ENCODE measurements at places on chromosomes 2 and 18.

GRCh38 chr18:79850731-79851130 lies 53.0 kb downstream of the KCNG2 start:
- no peak for DNase-seq

- DNase-seq, result no peak
These were observed 268.9 kb upstream of the SMIM21 start for GRCh38 chr18:75696391-75696790.

DNA sequence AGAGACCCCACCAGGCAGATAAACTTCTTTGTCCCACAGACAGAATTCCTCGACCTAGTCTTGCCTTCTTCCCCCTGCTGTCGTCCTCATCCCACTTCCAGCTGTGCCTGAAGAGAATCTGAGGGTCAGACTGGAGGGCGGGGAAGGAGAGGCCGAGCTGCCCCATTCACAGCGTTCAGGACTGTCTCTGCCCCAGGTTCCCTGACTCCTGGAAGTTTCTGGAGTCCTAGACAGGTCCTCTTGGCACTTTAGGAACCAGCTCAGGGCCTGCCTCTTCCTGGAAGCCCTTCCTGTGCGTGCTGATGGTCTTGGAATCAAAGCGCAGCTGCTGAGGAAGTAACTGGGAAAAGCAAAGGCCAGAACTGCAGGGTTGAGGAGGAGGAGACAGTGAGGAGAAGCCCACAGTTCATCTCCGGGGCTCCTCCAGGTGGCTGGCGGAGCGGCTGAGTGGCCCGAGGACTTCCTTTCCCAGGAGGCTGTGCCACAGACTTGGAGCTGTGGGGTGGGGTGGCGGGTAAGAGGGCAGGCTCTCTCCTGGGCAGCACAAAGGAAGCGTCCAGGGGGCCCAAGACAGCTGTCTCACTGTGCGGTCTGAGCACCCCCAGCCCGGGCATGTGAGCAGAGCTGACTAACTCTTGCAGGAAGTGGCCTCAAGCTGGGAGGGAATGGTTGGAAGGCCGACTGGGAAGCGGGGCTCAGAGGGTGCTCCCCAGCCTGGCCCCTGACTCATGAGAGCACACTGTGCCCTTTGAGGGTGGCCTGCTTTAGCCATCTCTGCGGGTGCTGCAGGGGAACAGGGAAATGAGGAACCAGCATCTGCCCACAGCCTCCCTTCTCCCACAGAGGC lies 39.5 kb downstream of the SDC1 start:
- no peak for DNase-seq

DNA sequence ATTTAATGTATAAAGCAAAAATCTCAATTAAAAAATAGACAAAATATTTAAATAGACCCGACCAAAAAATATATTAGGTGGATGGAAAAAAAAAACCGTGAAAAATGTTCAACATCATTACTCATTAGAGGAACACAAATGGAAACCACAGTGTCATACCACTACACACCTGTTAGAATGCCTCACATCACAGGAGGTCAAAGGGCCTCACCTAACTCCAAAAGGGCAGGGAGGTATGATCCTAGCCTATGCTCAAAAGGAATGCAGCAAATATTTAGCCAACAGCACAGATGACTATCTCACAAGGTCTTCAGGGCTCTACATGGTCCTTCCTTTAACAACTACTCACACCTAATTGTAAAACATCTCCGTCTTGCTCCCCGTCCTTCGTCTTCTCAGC lies 185.5 kb upstream of the SETBP1 start:
- no peak for DNase-seq

DNA sequence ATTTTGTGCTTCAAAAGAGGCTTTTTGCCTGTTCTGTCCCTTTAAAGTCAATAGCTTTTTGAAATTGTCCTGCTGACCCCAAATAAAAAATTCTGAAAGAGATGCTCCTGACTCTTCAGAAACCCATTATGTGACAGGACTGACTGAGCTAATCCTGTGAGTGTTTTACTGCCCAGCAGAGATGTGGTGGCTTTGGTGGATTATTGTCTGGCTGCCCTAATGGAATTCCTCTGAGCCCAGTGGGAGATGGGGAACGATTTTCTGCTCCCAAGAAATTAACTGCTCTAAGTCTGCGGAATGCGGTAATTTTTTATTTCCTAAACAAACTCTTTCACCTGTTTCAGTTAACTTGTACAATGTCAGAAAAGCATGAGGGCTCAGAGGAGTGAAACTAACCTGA lies 258.2 kb downstream of the IKZF2 start:
- DNase-seq, result no peak

GRCh38 chr2:224691563-224691962 lies 24.6 kb downstream of the CCDC195 start:
- no peak for DNase-seq

- no peak for DNase-seq
These were observed 17.2 kb upstream of the LYPD6B start for GRCh38 chr2:149021271-149021719.
